ENCODE measurements at places on chromosomes 12 and 14. TPM values are rescaled to one million over a fixed set of nuclear protein-coding genes. Genes with fewer than 3 reads are reported as not detected.

The MYH6 gene
- total RNA-seq, result not detected

The MYRFL gene
- not detected for total RNA-seq

The TSPAN19 gene
- 0.13 TPM for total RNA-seq

The OTX2 gene
- total RNA-seq, result not detected

The TMPRSS12 gene
- not detected for total RNA-seq

The VWF gene
- 467 TPM for total RNA-seq

The SRGAP1 gene
- 1.3 TPM for total RNA-seq

The MIP gene
- total RNA-seq, result 0.26 TPM

The ESR2 gene
- under 0.01 TPM for total RNA-seq

The LBHD2 gene
- not detected for total RNA-seq

The SLCO1B1 gene
- total RNA-seq, result not detected

The KERA gene
- not detected for total RNA-seq

The ASB2 gene
- not detected for total RNA-seq

The MDP1 gene
- 7.0 TPM for total RNA-seq

The DHRS2 gene
- total RNA-seq, result 1.7 TPM

The BATF gene
- total RNA-seq, result 5.7 TPM

The C14orf132 gene
- 5.2 TPM for total RNA-seq

The CCDC88C gene
- 14.2 TPM for total RNA-seq

The ITGB7 gene
- not detected for total RNA-seq

The PPFIBP1 gene
- 732 TPM for total RNA-seq

The MYH7 gene
- not detected for total RNA-seq

The RD3L gene
- not detected for total RNA-seq

The RPL10L gene
- not detected for total RNA-seq

The TPI1 gene
- 778 TPM for total RNA-seq

The ANO2 gene
- total RNA-seq, result 29.7 TPM

The SMIM41 gene
- under 0.01 TPM for total RNA-seq

The APOF gene
- not detected for total RNA-seq

The DYRK2 gene
- total RNA-seq, result 6.4 TPM

The OR4K13 gene
- not detected for total RNA-seq

The INHBE gene
- total RNA-seq, result not detected

The ACTR6 gene
- 9.5 TPM for total RNA-seq

The AQP6 gene
- total RNA-seq, result not detected

The CARMIL3 gene
- under 0.01 TPM for total RNA-seq

The HSP90AA1 gene
- 261 TPM for total RNA-seq

The HNF1A gene
- total RNA-seq, result not detected
